Activated CD4-positive, CD25-positive, alpha-beta regulatory T cell treated with anti-CD3 and anti-CD28 coated beads, Interleukin-2, amount 50 U/mL, for 72 hours (primary cell): ENCODE measurements at places on chromosomes 5 and 9.
A peak's percentile ranks its signal among the peaks of the same experiment; 100 is the strongest.

DNA sequence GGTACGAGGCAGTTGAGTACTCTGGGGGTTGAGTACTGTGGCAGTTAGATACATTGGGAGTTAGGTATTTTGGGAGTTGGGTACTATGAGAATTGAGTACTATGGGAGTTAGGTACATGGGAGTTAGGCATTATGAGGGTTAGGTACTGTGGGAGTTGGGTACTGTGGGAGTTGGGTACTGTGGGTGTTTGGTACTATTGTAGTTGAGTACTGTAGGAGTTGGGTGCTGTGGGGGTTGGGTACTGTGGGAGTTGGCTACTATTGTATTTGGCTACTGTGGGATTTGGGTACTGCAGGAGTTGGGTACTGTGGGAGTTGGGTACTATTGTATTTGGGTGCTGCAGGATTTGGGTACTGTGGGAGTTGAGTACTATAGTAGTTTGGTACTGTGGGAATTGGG, 4.8 kb upstream of the SLC6A19 start:
- DNase-seq: no peak

GRCh38 chr5:56669534-56670483, 145.5 kb upstream of the MAP3K1 start:
- DNase-seq: peak; percentile 38

GRCh38 chr5:73066466-73066865, 53.9 kb upstream of the TMEM171 start:
- no peak for DNase-seq

- no peak for DNase-seq
Observed at GRCh38 chr5:41193456-41194205, 19.7 kb downstream of the C6 start.

GRCh38 chr9:134178394-134178767, 14.0 kb upstream of the RNU6ATAC start:
- DNase-seq: peak; percentile 21

DNA sequence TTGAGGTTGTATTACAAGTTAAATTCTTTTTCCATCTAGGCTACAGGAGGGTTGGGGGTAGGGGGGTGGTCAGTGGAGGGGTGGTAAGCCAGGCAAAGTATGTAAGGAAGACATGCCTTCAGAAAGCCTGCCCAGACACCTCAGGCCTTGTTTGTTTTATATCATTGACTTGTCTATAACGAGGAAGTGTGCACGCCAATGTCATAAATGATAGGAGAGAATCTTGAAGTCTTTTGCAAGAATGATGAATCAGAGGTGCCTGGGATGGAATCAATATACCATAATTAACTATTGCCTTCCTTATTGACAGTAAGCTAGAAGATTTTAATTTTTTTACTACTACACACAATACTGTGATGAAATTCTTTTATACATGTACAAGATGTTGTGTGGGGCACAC, 90.7 kb downstream of the SEC61B start:
- DNase-seq: no peak

- no peak for DNase-seq
Observed at GRCh38 chr9:97660340-97660739, 26.7 kb downstream of the NCBP1 start.

- no peak for DNase-seq
Observed at GRCh38 chr9:3398232-3398648, 127.6 kb downstream of the RFX3 start.
